T-helper 1 cell (primary cell): ENCODE measurements at places on chromosomes 2 and 18.

DNA sequence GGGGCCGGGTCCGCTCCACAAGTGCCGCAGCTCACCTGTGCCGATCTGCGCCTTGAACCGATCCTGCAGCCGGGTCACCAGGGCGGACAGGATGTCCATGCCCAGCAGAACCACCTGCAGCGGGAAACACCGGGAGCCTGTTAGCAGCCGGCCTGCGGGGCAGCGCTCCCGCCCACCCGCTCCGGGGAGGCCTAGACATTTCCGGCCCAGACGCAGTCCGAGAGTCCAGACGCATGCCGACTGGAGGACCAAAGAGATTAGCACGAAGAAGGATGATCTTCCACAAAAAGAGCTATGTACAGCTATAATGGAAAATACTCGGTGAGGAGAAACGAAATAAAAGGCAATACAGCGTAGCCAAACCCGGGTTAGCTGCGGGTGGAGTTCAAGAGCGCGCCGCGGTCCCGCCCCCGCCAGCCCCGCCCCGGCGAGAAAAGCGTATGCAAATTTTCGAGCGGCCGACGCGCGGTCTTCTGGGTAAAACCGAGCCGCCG lies 421 bp upstream of the RNU4ATAC start:
- DNase-seq = peak; percentile 69

GRCh38 chr2:220117025-220117424 lies 489.6 kb downstream of the SLC4A3 start:
- no peak for DNase-seq

- no peak for DNase-seq
Measured at GRCh38 chr2:101612019-101612418, 85.5 kb upstream of the MAP4K4 start.

GRCh38 chr2:43060390-43061016 lies 165.9 kb downstream of the ZFP36L2 start:
- DNase-seq = no peak

DNA sequence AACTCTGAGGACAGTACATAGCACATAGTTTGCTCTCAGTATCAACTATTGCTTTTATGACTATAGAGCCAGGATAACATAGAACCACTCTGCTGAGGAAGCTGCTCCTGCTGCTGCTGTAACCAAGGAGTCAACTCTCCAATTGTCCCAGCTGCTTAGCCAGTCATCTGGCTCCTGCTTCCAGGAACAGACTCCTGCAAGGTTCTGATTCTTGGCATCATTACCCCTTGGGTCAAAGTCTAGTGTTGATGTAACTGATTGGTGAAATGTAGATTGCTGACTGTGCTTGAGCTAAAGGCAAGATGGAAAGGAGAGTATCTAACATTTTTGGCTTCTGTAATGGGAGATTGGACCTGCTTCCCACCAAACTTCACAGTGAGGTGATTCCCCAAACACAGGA lies 261.9 kb upstream of the FSHR start:
- no peak for DNase-seq

DNA sequence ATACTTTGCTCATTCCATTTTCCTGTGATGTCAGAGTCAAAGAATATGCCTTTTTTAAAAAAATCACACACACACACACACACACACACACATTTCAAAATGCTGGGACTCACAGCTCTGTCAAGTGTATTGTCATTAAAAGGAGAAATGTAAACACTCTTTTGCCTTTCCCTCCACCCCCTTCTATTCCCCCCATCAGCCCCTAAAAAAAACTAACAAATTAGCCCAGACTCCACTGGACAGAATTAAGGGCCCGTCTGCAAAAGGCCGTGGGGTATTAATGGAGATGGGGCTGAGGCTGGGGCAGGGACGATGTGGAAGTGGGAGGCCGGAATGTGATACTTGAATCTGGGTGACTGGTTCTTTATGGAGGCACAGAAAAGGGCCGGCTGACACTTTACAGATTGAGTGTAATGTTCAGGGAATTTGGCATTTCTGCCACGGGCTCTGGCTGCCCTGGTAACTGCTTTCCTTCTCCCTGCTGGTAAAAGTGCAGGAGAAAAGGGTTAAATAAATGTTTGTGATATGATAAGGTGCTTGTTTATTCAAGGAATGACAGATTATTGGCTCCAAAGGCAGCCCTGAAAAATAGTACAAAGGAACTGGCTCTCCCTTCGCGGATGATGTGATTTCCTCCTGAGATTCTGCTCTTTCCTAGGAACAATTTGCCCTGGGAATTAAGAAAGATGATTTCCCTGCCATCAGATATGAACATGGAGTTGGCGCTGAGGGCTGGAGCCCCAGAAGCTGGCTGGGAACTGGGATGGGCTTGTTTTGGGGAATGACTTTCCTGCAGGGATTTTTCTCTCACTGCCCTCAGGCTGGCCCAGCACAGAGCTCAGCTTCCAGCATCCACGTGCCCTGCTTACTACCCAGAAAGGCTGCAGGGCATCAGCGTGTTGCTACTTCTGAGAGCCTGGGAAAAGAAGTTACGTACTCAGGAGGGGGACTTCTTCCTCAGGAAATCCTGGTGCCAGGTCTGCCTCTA lies 52.8 kb upstream of the CTAGE1 start:
- no peak for DNase-seq

GRCh38 chr2:80185091-80185490 lies 119.5 kb downstream of the LRRTM1 start:
- no peak for DNase-seq
